ENCODE measurements at places on chromosomes 5 and 9.

GRCh38 chr9:131946180-131946579 is 133.5 kb downstream of the MED27 start:
- DNase-seq: peak; percentile 69

GRCh38 chr9:36967997-36968396 is 66.1 kb downstream of the PAX5 start:
- no peak for DNase-seq

DNA sequence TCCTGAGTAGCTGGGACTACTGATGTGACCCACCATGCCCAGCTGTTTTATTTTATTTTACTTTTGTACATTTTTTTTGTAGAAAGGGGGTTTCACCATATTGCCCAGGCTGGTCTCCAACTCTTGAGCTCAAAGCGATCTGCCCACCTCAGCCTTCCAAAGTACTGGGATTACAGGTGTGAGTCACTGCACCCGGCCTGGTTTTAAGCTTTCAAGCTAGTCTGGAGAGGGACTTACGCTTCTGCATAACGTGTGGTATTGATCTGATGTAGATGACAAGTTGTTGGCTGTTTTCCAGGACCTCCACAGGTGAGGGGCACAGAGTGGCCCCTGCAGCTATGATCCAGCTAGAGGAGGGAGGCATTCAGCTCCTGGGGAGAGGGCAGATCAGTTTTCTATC is 6.8 kb upstream of the CCL21 start:
- no peak for DNase-seq

- no peak for DNase-seq
Observed at GRCh38 chr9:130824643-130825350, 10.3 kb upstream of the ABL1 start.

DNA sequence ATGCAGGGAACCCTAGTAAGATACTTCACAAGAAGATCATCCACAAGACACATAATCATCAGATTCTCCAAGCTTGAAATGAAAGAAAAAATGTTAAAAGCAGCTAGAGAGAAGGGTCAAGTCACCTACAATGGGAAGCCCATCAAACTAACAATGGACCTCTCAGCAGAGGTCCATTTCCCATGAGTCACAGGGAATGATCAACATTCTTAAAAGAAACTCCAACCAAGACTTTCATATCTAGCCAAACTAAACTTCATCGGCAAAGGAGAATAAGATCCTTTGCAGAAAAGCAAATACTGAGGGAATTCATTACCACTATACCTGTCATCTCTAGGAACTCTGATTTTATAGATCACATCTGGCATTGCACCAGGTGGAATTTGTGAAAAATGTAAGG is 52.9 kb upstream of the SPATA31E1 start:
- DNase-seq: no peak

GRCh38 chr5:119412279-119413227 is 39.7 kb upstream of the HSD17B4 start:
- no peak for DNase-seq

GRCh38 chr5:153893817-153894216 is 144.9 kb downstream of the FAM114A2 start:
- no peak for DNase-seq

- peak; percentile 93 for DNase-seq
Observed at GRCh38 chr9:79610791-79611614, 39.2 kb downstream of the TLE4 start.

DNA sequence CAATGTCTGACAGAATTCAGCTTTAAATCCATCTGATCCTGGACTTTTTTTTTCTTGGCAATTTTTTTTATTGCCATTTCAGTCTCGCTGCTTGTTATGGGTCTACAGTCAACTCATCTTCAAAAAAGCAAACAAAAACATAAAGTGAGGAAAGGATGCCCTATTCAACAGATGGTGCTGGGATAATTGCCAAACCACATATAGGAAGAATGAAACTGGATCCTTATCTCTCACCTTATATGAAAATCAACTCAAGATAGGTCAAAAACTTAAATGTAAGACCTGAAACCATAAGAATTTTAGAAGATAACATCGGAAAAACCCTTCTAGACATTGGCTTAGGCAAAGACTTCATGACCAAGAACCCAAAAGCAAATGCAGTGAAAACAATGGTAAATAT is 389.1 kb upstream of the ST8SIA4 start:
- DNase-seq: no peak

- no peak for DNase-seq
Observed at GRCh38 chr5:66276986-66277385, 132.9 kb downstream of the SREK1 start.

DNA sequence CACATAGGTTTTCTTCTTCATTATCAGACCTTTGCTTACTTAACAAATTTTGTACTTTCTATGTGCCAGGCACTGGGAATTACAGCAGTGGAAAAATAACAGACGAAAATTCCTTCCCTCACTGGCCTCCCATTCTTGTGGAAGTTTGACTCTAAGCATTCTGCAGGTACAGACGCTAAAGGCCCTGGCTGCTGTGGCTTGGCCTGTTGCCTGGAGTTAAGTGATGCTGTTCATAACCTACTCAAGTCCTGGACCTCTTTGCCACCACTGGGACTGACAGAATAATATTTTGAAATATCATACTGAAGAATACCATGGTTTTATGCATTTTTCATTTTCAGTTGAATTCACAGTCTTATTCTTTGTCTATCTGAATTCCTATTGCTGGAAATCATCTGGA is 97.3 kb upstream of the SPATA31C2 start:
- DNase-seq: no peak

GRCh38 chr5:115626445-115626823 is 598 bp upstream of the TMED7 start:
- no peak for DNase-seq

GRCh38 chr9:117448066-117448465 is 33.2 kb upstream of the ASTN2 start:
- no peak for DNase-seq

GRCh38 chr9:132214027-132214622 is 52.3 kb downstream of the NTNG2 start:
- no peak for DNase-seq

- no peak for DNase-seq
Observed at GRCh38 chr5:95655575-95655974, 9.0 kb downstream of the RFESD start.

DNA sequence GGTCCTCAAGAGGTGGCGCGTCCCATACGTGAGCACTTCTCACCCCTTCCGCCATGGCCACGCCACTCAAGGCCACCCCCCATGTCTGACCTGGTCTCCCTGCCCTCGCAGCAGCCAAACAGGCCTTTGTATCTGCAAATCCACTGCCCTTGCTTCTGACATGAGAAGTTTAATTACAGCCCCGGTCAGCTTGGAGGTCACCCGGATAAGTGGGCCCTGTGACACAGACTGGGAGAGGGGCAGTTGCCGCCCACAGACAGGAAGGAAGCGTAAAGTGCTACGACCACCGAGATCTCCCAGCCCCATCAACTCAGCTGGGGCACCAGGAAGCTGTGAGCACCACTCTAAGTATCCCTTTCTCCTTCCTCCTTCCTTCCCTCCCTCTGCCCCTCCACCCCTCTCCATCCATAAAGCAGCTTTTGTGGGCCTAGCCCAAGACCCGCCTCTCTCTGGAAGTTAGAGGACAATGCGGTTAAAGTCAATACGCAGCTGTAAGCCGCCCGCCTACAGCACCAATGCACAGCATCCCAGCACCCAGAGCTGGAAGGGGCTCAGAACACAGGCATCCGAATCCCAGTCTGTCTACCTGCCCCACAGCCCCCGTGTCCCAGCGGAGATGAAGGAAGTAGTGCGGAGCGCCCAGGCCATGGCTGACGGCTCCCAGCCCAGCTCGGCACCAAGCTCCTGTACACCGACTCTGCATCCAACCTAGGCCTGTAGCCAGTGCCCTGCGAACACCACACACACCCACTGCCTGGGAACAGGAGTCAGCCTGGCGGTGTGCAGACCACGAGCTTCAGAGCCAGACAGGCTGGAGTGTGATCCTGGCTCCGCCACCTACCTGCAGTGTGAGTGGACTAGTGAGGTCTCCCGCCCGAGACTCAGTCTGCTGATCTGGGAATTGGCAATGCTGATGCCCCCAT is 44.8 kb upstream of the RNF130 start:
- DNase-seq: no peak

GRCh38 chr9:130477564-130477963 is 32.8 kb downstream of the ASS1 start:
- no peak for DNase-seq

DNA sequence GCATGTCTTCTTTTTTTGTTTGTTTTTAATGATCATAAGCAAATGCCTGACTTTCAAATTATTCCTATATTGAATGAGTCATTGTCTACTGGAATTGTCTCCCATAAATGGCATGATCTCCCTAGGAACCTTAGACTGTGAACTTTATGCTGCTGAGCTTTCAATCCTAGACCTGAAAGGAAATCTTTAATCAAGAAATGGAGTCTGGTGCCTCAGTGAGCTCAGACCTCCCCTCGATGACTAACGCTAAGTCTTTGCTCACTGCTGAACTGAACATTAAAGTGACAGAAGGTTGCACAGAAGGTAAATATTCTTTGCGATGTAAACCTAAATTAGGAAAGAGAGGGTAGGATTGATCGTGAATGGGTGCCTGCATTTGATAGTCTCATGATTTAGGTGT is 745.2 kb upstream of the WWC1 start:
- DNase-seq: no peak

- peak; percentile 33 for DNase-seq
Observed at GRCh38 chr9:125889112-125889475, 141.9 kb downstream of the PBX3 start.

DNA sequence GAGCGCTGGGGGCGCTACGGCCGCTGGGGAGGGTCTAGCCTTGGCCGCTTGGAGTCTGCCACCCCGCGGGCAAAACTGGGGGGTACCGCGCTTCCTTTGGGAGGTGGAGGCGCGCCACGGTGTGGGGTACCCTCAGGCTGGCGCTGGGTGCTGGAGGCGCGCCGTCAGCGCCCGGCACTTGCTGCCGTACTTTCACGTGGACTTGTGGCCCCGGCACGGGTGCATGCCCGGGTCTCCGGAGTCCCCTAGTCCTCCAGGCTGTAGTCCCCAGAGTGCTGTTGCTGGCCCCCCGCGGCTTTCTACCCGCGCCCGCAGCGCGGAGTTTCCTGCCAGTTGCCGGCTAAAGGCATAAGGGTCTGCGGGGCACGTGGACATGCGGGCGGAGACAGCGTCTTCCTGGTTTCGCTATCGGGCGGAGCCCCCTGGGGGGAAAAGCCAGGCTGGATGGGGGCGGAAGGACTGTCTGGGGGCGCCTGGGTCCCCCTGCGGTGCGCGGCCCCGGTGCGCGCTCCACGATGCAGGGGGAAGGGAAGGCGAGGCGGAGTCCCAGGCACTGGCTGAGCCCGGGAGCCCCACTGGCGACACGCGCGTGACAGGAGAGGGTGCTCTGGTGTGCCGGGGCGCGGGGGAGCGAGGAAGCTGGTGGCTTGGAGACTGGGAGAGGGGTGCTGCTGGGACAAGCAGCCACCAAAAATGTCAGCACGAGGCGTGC is 666 bp downstream of the PPARGC1B start:
- peak; percentile 72 for DNase-seq

- no peak for DNase-seq
Observed at GRCh38 chr5:37836235-37836591, 3.6 kb downstream of the GDNF start.

- DNase-seq: no peak
Observed at GRCh38 chr5:142551338-142552067, 134.4 kb downstream of the FGF1 start.
